Sciatic nerve (tissue), 2 donors: ENCODE measurements at places on chromosomes 1 and 21.

GRCh38 chr1:21764615-21765423, 18.1 kb downstream of the USP48 start:
- DNase-seq: no peak

DNA sequence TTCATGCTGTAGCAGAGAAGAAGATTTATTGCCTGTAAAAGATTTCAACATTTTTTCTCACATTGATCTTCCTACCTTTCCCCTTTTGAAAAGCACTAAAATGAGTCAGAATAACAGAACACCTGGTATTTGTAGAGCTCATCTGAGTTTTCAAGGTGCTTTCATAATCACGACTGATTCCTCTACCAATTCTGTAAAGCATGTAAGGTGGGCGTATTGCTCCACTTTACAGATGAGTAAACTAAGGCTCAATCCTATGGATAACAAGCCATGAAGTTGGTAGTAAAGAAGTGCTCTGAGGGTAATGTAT, 227.9 kb upstream of the KIAA0040 start:
- no peak for DNase-seq

GRCh38 chr1:8674481-8674880, 143.0 kb downstream of the RERE start:
- DNase-seq: no peak

GRCh38 chr1:82632155-82632554, 831.4 kb downstream of the ADGRL2 start:
- no peak for DNase-seq

- peak; percentile 42 for DNase-seq
These were observed 24.1 kb upstream of the RNF187 start for GRCh38 chr1:228463009-228463558.

DNA sequence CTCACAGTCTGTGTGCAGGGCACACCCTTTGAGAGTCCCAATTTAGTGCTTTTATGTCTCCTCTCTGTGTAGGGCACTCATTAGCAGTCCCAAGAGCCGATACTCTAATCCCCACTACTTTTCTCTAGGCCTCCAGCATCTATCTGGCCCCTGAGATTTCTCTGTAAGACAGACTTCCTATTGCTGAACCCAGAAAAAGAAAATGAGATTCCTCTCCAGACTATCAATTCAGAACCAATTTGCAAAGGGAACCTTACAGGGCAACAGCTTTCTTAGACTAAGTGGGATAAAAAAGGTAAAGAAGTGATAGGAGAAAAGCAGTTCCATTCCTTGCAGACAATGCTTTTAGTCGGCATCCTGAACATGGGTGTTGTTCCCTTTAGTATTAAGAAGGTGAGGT, 172.2 kb downstream of the EDEM3 start:
- no peak for DNase-seq

DNA sequence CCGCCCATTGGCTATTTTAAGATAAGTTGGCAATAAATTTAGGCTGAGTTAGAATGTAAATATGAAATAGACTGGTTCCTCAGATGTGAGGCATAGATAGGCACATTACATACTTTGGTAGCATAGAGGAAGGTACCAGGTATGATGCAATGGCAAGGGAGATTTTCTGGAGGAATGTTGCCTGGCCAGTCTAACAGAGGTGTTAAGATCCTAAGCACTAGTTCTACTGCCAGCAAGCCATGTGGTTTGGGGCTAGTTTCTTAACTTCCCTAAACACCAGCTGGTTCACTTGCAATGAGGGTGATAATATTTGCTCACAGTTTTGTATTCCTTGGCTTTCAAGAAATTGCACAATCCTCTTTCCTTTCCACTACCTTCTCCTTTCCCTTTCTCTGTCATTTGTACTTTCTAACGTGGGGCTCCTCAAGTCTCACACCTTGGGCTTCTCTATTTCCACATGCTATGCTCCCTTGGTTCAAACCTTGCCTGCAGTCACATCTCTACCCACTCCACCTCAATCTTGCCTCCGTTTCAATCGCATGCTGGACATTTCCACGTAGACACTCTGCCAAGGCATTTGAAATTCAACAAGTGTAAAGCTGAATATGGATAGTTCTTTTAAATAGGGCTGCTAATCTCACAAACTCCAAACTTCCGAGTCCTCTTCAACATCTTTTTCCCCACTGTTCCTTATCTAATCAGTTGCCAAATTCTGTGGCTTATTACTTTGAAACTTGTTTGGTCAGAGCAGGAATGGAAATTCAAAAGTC, 4.7 kb upstream of the CD55 start:
- no peak for DNase-seq

- DNase-seq: no peak
These were observed 130.9 kb downstream of the CD247 start for GRCh38 chr1:167387251-167387910.

- DNase-seq: no peak
These were observed 37.8 kb upstream of the SIPA1L2 start for GRCh38 chr1:232667778-232668165.

DNA sequence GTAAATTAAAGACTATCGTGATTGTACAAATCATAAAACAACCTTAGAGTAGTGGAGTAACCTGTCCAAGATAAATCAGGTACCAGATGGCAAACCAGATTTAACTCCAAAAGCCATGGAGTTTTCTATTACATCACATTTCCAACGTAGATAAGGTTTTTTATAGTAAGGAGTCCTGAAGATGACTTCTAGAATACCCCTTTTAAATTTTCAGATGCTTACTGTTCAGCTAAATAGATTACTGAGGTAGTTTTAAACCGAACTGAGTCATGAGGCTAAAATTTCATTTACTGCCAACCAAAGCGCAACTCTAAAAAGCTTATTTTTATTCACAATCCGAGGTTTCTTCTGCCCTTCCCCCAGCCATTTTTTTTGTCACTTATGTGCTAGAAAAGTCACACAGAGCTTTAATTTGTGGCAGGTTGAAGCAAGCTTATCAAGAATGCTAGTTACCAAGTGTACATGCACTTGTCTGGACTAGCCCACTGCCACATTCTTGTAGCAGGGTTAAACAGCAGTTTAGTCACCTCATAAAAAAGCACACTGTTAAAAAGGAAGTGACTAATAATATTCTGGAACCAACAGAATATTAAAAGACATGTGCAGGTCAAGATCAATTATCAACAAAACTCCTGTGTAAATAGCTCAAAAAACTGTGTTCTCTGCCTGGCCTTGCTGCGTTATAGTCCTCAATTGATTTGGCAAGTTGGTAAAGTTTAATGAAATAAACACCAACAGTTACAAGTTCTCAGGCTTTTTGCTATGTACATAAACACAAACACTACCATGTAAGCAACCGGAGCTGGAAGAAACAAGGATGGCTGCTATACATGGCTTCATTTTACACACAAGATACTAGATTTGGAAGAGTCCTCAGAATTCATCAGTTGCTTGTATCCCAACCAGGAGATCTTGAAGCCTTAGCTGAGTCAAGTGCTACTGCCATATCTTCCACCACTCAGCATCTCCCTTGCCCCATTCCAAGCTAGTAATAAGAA, 180.3 kb upstream of the DMRTA2 start:
- DNase-seq: no peak

GRCh38 chr1:233518344-233518743, 95.6 kb upstream of the KCNK1 start:
- DNase-seq: no peak

DNA sequence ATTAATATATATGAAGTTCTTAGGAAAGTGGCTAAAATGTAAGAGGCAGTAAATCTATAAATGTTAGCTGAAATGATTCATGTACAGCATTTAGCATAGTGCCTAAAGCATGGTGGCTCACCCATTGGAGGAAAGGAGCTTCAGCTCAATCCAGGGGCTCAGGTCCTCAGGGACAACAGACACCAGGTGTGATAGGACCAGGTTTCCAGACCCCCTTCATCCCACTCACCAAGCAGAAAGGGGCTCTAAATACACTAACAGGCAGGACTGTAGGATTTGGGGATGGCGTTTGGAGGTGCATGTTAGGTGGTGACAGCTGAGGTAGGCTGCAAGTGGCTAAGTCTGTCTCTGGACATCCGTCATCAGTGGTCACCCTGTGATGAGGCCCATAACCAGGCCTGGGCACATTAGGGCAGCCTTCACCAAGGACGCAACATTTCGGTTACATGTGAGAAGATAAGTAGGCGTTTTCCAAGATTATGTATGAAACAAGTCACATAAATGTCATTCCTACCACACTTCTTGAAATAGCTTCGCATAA, 233.1 kb downstream of the C1orf94 start:
- DNase-seq: no peak
